Left hindlimb (tissue), 1 donor: ENCODE measurements at places on chromosomes 16 and 17.

GRCh38 chr17:78304549-78305037 lies 55.3 kb downstream of the SOCS3 start:
- peak; percentile 79 for DNase-seq

DNA sequence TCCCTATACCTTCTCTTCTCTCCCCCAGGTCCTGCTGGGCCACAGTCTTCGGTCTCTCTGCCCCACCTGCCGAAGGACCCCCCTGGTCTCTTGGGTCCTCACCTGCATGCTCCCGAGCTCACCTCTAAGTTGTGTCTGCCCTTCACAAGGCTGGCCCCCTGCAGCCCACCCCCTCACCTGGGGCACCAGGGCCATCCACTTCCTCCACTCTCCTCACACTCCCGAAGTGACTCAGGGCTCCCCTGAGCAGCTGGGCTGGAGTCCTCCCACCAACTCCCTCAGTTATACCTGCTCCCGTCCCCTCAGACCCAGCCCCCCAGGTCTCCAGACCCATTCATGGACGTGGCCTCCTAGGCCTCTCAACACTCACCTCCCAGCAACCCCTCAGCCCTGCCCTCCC lies 822.0 kb downstream of the KCNJ18 start:
- DNase-seq, result no peak

DNA sequence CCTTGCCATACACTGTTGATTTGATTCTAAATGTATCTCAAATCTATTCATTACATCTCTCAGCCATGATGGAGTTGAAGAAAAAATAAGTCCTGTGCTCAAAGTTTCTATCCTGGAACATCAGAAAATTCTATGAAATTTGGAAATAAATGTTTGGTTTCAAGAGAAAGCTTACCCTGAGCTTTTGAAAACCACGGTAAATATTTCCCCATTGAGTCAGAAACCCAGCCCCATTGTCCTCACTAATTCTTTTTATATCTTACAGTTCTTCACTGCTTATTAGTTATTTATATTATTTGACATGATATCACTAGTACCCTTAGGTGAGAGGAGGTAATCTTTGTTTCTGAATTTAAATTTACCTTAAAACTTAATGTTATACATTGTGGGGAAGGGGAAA lies 128.5 kb downstream of the MRTFB start:
- no peak for DNase-seq

DNA sequence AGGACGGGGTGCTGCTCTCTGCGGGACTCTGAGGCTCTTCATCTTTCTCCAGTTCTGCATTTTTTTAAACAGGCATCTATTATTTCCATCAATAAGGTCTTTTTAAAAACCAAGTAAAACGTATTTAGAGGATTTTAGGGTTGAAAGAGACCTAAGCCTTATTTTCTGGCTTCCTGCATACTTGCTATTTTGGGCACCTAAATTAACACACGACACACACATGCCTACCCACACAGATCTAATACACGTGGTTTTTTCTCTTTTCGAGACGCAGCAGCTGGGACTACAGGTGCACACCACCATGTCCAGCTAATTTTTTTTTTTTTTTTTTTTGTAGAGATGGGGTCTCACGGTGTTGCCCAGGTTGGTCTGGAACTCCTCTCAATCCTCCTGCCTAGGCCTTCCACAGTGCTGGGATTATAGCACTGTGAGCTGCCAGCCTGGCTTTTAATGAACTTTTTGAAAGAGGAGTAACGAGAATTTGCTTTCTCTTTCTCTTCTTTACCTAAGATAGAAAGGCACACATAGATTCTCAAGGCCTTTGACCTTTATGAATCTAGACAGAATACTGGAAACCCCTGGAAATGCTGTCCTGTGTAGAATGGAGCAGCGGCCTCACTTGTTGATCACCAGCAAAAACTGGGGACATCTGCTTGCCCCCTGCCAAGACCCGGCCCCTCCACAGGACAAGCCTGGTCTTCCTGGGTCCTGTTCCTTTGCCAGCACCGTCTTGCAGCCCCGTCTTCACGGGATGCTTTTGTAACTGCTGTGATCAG lies 13.8 kb downstream of the DNAAF8 start:
- DNase-seq, result no peak

DNA sequence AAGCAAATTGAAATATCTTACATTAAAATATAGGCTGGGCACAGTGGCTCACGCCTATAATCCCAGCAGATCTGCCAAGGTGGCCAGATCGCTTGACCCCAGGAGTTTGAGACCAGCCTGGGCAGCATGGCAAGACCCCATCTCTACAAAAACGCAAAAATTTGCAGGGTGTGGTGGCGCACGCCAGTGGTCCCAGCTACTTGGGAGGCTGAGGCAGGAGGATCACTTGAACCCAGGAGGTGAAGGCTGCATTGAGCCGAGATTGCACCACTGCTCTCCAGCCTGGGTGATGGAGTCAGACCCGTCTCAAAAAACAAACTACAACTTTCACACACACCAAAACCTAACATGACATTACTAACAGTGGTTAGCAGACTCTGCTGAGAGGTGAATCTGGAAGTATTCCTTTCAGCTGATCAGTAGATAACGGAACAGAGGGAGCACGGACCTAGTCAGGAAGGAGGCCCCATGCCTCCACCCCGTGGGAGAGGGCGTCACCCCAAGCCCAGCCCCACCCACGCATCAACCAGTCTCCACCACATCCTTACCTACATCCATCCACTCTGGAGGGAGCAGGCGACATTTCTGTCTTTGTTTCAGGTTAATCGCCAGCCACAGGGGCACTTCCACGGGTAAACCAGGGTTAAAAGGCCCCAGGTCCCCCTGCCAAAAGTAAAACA lies 1.7 kb downstream of the GINS2 start:
- DNase-seq, result no peak

- no peak for DNase-seq
These were observed 7.2 kb downstream of the SUPT4H1 start for GRCh38 chr17:58344791-58345157.

DNA sequence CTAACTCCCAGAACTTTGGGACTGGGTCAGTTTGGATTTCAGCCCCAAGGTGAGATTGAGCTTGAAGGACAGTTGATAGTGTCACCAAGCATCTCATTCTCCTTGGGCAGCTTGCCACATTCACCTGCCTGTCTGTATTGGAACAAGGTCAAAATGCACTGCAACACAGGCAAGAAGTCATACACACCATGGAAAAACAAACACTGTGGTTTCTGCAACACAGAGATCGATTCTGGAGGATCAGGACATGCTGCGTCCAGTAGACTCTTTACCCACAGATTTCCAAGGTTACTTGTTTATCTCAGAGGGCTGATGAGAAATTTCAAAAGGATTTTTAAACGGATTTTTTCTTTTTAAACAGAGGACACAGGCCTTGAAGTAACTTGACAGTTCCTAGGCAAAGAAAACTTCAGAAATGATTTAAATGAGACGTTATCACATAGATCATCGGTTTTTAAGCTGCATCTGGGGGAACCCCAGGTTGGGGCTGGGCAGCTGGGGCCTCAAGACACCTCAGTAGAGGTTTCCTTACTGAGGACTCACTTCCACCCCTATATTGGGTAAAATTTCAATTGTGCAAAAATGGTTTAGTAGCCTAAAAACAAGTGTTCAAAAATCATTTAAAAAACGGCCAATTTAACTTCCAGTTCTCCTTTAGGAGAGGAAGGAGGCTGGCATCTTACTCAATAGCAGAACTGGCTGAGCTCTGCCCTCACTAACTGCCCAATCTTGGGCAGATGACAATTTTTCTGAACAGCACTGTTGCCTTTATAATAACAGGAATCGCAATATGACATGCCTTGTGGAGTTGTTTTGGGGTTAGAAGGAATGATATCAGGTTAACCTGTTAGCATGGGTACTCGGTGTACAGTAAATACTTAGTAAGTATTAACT lies 299.3 kb downstream of the XYLT1 start:
- no peak for DNase-seq

DNA sequence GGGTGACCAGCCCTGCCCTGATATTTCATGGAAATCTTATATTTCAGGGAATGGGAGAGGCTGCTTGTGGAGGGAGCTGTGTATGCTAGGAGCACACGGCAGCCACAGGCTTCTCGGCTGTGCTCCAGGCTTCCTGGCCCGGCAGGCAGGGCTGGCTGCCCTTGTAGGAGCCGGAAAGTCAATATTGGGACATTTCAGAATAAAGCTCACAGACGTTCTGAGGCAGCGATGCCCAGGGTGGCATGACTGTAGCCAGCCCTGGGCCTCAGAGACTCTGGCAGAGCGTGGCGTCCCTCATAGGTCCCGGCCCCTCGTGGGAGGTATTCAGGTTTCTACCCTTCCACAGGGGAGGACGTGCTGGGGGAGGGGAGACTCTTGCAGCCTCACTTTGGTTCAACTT lies 65.7 kb downstream of the BANP start:
- DNase-seq, result peak; percentile 17

DNA sequence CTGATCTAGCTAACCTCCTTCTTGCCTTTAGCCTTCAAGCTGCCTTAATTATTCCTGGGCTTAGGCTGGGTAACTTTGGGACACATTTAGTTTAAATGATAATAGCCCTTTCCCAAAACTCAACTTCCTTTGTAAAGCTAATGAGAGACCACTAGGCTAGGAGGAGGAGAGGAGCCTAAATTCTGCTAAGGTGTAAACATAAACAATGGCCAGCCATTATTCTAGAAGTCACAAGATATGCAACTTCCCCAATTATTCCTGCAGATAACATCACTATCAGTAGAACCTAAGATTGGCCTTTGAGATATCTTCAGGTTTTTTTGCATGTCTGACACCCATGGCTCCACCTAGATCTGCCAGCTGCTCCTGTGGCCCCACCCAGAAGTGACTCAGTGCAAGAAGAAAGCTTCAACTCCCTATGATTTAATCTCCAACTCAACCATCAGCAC lies 131.2 kb upstream of the FAM20A start:
- DNase-seq, result no peak

DNA sequence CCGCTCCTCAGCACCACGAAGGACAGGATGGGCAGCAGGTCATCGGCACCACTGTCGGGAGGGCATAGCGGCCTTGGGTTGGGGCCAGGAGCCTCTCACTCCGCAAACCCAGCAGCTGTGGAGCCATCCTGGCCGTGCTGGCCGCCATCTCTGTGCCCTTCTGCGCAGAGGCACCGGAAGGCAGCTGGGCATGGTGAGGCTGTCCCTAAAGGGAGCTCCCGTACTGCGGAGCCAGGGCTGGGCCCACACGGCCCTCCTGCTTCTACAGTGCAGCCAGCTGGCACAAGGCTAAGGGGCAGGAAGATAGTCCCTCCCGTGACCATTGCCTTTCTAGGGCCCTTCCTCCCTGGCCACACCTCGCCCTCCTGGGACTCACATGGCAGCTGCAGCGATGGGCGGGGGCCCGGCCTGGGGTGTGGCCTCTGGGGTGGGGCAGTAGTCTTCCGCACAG lies 7.0 kb upstream of the SPATA2L start:
- no peak for DNase-seq

DNA sequence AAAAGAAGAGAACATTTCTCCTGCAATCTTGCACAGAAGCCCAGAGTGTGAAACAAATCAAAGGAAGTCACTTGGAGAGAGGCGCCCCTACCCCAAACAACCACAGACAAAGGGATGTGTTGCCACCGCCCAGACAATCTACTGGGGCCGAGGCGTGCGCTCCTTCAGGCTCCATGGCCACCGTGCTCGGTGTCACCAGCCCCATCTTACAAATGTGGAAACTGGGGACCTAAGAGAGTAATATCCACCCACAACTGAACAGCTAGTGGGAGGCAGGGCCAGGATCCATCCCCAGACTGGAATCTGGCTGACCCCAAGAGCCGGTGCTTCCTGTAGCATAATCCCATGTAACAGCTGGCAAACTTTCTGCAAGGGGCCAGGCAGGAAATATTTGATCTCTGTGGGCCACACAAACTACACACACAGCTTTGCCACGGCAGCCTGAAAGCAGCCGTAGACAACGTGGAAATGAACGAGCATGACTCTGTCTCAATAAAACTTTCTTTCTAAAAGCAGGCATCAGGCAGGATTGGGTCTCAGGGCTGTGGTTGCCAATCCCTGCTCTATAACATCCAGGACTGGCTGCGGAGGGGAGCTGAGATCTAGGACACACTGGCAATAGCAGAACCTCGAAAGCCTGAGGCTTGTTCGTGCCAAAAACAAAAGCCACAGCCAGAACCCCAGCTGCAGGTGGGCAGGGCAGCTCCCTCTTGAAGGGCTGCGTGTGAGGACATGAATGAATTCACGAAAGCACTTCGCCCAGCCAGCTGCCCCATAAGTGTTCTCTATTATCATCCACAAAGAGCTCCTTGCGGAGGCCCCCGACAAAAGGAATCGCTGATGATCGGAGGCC lies 26.6 kb upstream of the GINS2 start:
- peak; percentile 75 for DNase-seq

- no peak for DNase-seq
These were observed 115.1 kb downstream of the CYLD start for GRCh38 chr16:50856991-50857390.

DNA sequence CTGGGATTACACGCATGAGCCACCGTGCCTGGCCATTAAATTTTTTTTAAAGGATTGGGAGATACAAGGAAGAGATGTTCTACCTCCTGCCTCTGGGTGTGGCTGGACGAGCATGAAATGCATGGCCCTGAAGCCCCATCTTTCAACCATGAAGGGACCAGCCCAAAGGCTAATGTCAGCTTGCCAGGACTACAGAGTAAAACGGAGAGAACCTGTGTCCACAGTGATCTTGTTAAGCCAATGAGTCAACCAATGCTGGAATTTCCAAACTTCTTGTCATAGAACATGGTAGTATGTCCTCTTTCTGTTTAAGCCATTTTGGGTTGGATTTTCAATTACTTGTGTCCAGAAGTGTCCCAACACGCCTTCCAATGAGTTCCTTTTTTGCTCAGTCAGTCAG lies 71.3 kb downstream of the RTN4RL1 start:
- no peak for DNase-seq

DNA sequence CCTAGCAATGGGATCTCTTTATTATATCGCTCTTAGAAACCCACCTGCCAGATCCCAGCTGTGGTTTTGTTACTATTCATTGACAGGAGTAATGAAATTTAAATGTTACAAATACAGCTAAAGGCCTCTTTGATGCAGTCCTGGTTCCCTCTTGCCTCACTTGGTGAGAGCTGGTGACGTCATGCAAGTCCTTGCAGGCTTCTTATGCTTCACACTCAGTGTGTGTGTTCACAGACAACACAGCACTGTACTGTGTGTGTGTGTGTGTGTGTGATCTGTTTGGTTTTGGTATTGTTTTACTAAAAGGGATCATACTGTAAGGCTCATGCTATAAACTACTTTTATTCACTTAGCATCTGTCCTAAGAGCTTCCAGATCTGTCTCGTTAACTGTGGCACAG lies 75.0 kb downstream of the USP22 start:
- no peak for DNase-seq

DNA sequence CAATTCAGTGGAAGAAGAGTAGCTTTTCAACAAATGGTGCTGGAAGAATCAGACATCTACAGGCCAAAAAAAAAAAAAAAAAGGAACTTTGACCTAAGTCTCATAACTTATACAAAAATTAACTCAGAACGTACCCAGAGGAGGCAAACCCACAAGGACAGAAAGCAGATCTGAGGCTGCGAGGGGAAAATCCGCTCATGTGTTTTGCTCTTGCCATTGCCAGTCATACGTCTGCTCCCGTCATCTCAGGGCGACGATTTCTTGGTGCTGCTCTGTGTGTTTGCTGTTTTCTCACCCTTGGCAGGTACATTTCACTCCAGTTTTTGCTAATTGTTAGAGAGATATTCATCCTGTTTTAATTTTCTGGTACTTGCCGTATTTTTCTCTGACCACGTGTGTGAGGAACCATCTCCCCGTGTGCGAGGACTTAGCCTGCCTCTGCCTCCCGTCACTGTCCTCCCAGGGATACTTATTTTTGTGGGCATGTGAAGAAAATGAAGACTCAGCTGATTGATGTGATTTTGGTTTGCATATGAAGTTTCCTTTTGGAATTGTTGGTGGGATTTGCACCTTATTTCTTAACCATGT lies 33.4 kb upstream of the ACSF3 start:
- DNase-seq, result no peak
